ENCODE measurements at places on chromosomes 1 and 21.
A peak's percentile ranks its signal among the peaks of the same experiment; 100 is the strongest.

DNA sequence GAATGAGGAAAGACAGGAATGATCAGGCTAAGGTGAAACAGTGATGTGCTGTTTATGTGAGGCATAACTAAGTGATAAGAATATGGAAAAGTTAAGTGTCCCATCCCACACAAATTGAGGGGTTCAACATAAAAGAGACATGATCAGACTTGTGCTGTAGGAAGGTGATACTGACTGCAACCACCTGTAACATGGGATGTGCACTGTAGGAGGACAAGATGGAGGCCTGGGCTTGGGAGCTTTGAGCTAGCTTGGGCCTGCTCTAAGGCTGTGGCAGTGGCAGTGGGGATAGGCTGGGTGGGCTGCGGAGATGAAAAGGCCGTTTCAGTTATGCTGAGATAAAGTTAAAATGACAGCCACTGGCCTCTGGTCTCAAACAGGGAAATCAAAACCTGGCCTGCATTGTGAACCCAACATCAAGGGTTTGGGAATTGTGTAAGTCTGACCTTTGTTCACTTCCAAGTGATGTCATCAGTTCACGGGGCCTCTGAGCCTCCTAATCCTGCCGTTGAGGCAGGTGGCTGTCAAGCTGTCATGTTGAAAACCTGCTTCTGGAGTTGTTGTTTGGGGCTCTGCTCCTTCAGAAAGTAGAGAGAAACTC is 61.2 kb upstream of the TENT5C start:
- DNase-seq = no peak

GRCh38 chr1:216168546-216168945 is 254.7 kb downstream of the USH2A start:
- no peak for DNase-seq

- DNase-seq = peak; percentile 9
These were observed 3.9 kb downstream of the PSMB2 start for GRCh38 chr1:35637401-35637809.

- DNase-seq = peak; percentile 40
These were observed 2.5 kb downstream of the TGFBR3 start for GRCh38 chr1:91883470-91883869.

GRCh38 chr1:21321963-21322680 is 31.9 kb upstream of the ECE1 start:
- DNase-seq = no peak

DNA sequence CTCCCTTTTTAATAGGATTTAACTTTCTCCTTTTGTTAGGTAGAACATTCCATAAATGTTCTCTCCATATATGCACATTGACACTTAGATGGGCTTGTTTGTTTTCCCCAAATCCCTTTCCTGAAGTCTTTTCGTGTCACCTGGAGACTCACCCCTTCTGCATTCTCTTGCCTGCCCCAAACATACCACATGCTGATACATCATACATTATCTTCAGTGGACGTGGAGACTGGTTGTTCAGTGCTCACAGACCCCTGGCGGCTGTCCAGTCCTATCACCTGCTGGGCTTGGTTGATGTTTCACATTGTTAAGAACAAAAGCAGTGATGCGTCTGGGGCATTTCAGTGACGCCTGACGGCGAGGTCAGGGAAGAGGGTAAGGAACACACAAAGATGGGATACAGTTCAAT is 22.2 kb downstream of the FMOD start:
- peak; percentile 78 for DNase-seq

Data from eye (tissue), 1 donor.